ENCODE measurements at places on chromosomes 3 and 15. TPM values are rescaled to one million over a fixed set of nuclear protein-coding genes. Genes with fewer than 3 reads are reported as not detected.

DNA sequence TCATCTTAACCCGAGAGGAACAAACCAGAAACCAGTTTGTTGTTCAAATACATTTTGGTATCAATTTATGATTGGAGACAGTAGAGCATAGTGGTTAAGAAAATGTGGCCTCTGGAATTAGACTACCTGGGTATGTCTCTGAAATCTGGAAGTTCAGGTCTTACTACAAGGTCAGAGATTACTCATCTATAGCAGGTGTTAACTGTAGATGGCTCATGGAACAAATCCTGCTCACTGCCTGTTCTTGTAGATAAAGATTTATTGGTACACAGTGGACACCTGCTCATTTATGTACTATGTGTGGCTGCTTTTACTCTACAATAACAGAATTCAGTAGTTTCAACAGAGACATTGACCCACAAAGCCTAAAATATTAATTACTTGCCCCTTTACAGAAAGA lies 413.3 kb downstream of the CNTN6 start:
- no peak for DNase-seq

- DNase-seq, result no peak
Observed at GRCh38 chr15:30794388-30794787, 109.3 kb upstream of the FAN1 start.

- no peak for DNase-seq
Observed at GRCh38 chr3:169822540-169822939, 9.8 kb upstream of the LRRC34 start.

- no peak for DNase-seq
Observed at GRCh38 chr3:64974401-64974800, 286.6 kb upstream of the ADAMTS9 start.

GRCh38 chr3:120742849-120743365 lies 363 bp downstream of the GTF2E1 start:
- peak; percentile 29 for DNase-seq

DNA sequence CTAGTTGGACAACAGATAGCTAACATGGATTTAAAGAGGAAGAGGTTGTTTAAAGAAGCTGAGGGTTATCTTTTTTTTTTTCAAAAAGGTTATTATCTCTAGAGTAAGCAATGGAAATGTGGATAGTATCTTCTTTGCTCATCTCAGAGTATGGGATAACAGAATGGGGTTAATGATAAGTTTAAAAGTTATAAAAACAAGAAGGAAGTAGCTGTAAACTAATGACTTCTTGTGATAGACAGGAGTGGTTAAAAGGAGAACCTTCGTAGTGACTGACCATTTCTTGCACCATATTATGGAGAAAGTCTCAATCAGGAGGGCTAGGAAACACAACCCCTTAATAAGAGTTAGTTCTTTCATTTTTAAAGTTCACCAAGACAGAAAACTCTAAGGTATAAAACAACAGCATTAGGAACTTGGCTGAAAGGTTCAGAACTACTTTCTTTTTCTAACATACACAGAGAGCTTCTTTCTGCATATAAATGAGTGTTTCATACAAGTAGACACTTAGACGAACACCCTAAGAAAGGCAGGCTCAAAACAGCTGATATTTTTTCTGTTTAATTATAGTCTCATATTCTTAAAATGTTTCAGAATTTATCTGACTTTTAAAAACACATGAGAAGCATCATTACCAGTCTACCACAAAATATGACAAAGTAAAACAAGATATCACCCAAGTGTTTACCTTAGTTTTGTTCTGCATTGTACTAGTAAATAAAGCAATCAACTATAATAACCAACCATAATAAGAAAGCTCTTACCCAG lies 140.0 kb downstream of the MEIS2 start:
- no peak for DNase-seq

GRCh38 chr15:87896936-87897335 lies 359.6 kb downstream of the NTRK3 start:
- DNase-seq, result no peak

GRCh38 chr3:63582943-63583500 lies 69.5 kb upstream of the SNTN start:
- no peak for DNase-seq

DNA sequence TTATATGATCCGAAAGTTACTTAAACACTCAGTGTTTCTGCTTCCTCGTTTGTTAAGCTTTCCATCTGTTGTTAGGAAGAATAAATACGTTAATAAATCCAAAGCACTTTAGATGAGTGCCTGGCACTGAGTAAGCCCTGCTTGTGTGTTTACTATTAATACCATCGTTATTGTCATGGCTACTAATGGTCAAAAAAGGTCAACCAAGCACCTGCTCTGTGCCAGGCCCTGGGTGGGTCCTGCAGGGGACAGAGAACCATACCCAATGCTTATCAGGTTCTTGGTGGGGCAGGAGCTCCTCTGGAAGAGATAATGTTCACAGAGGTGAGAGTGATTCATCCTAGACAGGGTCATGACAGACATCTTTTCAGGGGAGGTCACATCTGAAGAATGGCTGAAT lies 39.9 kb downstream of the GALNT15 start:
- no peak for DNase-seq

EXD1 gene
- total RNA-seq, result not detected

MOBP gene
- total RNA-seq, result not detected

SEMA7A gene
- 27.8 TPM for total RNA-seq

IGSF10 gene
- total RNA-seq, result under 0.01 TPM
